ENCODE measurements at places on chromosomes 2 and 18.

GRCh38 chr2:233235977-233236376, 15.5 kb upstream of the ATG16L1 start:
- no peak for DNase-seq

GRCh38 chr2:24049485-24050021, at the start of gene FKBP1B:
Gene FKBP1B (plus strand): TSS chr2:24049741. CDS start chr2:24049850, 109 bp downstream.
- DNase-seq = no peak

GRCh38 chr18:77822632-77823031, 573.0 kb downstream of the GALR1 start:
- DNase-seq = no peak

DNA sequence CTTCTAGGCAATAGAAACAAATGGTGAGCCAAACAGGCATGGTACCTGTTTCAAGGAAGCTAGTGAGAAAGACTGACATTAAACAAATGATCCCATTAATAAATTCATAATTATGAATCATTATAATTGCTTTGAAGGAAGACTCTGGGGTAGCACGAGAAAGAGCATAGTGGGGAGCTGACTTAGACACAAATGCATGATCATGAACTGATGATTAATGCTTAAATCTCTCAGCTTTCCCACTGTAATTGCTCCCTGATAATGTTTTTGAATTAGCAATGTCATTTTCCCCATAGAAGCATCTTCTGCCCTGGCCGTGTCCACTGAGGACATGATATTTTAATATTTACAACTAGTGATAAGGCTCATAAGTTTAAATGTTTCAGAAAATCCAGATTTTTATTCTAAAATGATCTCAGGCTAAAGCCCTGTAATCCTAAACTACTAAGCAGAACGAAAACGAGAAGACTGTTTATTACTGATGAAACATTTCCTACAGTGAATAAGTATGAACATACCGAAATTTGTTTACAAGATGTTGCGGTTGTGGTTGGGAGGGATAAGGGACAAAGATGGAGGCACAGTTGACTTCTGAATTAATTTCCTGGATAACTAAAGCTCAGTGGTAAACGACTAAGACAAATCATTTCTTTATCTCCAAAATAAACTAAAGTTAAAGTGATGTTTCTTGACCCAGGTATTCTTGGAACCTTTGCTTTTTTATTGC, 47.3 kb upstream of the TACR1 start:
- no peak for DNase-seq

DNA sequence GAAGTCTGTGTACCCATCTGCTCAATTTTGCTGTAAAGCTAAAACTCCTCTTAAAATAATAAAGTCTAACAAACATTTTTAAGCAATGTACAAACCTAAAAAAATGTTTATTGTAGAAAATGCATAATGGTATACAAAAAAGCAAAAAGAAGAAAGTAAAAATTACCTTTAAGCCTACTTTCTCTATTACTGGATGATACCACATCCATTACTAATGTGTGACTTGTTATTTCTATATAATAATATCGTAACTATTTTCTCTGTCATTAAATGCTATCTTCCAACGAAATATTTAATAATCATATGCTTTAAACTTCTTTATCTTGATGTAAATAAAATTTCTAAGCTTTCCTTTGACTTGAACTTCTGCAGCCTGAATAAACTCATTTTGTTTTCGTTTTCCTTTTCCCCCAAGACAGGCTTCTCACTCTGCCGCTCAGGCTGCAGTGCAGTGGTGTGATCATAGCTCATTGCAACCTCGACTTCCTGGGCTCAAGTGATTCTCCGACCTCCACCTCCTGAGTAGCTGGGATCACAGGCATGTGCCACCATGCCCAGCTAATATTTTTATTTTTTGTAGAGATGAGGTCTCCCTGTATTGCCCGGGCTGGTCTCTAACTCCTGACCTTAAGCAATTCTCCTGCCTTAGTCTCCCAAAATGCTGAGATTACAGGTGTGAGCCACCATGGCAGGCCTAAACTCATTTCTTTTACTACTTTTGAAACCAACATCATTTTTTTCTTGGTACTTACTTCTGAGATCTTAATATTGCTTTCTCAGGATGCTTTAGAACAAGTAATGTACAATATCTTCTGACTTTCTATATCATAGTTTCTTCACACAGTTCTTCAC, 18.1 kb upstream of the DNAH7 start:
- DNase-seq = no peak

- DNase-seq = no peak
Observed at GRCh38 chr2:136134126-136134525, 16.2 kb upstream of the CXCR4 start.

DNA sequence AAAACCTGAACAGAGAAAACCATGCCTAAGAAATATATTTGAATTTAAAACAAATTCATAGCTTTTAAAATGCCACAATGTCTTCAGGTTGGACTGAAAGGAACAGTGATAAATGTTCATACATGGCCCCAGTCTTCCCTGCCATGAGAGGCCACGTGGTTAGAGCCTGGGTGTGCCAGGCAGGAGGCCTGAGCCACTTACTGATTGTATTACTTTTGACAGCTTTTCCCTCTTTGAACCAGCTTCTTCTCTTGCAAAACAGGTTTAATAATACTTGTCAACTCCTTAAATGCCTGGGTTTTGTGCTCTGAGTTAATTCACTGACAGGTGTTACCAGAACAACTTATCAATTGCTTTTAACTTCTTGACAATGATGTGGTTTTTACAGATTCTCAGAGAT, 27.0 kb downstream of the RBKS start:
- no peak for DNase-seq

DNA sequence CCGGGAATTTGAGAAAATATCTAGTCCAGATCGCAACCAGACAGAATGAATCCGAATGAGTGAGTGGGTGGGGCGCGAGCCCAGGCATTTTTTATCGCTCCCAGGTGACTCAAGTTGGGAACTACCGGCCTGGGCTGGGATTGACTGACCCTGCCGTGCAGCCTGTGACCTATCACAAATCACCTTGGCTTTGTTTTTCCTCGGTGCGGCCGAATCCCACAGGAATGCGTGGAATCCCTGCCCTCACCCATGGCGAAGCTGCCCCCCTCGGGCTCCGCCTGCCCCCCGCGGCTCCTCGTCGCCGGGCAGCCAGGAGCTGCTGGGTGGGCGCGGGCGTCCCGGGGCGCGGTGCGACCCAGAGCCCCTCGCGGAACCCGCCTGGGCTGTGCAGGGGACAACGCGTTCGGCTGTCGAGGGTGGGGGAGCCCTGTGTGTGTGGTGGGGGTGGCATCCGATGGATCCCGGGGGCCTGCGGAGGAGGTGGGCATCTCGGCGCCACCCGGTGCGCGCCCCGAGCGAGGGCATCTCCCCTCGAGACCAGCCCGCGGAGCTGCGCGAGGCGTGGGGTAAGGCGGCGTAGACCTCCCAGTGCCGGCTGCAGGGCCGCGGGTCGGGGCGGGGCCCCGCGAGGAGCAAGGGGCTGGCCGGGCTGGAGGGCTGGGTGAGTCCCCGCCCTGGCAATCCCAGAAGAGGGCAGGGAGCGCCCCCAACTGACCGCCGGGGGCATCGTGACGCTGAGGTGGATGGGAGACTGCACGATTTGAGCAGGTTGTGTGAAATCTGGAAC, 16.5 kb downstream of the B3GNT7 start:
- peak; percentile 76 for DNase-seq

DNA sequence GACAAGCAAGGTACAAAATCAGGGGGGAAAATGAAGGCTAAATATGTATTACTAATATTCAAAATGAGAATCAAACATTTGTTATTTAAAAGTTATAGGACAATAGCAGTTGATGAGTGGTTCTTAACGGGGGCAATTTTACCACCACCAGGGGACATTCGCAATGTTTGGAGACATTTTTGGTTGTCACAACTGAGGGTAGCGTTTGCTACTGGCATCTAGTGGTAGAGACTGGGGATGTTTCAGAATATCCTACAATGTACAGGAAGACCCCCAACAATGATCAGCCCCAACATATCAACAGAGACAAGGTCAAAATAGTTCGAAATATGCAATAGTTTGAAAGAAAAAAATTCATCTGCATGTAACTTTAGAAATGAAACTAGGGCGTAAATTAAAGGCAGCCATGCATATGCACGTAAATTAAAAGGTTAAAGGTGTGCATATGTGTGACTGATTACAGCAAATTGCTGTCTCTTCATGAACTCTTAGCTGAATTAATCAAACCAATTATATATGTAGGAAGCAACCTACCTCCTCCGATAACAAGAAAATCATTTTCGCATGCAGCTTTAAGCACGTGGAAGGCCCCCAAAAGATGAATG, 61.2 kb upstream of the CUL3 start:
- DNase-seq = no peak
